CD4-positive, CD25-positive, alpha-beta regulatory T cell (primary cell): ENCODE measurements at places on chromosomes 3 and 15. TPM values are rescaled to one million over a fixed set of nuclear protein-coding genes. Genes with fewer than 3 reads are reported as not detected.

GRCh38 chr3:183100376-183100775 is 1.1 kb upstream of the MCCC1 start:
- no peaks in the 10 kb centered on the region for H3K27me3 ChIP-seq
- H3K36me3 ChIP-seq, result no peaks in the 10 kb centered on the region
- H3K27ac ChIP-seq, result peak overlapping the region; percentile 89
- H3K4me3 ChIP-seq, result no peak overlapping the region
- H3K4me1 ChIP-seq, result peaks cover 25% of the 10 kb centered on the region

DNA sequence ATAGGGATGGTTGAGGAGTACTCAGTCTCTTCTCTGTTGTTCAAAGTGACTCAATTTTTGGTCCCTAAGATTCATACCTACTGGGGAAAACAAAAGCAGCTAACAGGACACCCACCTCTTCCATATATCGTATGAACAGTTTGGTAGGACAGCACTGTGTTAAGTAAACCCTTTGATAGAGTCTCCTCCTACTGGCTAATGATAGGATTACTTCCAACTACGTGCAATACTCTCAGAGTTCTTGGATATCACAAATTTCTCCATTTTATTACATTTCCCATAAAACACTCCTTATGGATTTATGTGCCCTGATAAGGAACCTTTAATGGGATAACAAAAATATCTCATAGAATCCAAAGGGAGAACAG is 200.2 kb upstream of the GOLGA6L4 start:
- H3K4me3 ChIP-seq, result no peak overlapping the region
- peaks cover 5% of the 10 kb centered on the region for H3K27me3 ChIP-seq
- H3K36me3 ChIP-seq, result no peaks in the 10 kb centered on the region
- no peaks in the 10 kb centered on the region for H3K4me1 ChIP-seq

DNA sequence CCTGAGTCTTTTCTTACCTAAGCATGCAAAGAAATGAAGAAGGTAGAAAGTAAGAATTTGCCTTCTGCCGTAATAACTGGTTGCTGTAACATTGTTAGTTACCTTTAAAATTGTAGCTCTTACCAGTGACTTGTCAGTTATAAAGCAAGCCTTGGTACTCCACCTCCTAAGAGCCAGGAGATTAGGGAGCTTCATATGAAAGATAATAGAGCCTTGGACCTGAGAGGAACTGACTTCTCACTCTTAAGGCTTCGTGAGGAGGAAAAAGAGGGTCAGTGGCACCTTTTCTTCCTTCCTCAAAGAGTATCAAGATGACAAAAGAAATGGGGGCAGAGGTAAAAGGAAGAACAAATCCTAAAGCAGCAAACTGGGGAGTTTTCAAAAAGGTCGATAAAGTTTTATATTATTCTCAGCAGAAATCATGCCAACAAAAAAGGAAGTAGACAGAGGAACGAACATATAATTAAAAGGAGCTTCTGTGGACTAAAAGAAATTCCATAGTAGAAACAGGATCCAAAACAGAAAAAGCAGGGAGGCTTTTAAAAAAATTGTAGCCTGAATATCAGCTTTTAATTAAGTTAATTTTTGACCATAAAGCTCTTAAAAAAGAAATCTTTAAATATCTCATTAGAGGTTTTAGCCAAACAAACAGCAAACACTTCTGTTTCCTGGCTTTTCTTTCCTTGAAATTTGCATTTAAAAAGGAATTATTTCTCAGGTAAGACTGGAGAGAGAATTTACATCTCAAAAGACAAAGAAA is 847.1 kb upstream of the ALCAM start:
- H3K36me3 ChIP-seq, result no peaks in the 10 kb centered on the region
- H3K4me1 ChIP-seq, result no peaks in the 10 kb centered on the region

The ZNF502 gene
- polyA plus RNA-seq, result 4.2 TPM

- peaks cover 15% of the 10 kb centered on the region for H3K36me3 ChIP-seq
- peaks cover 42% of the 10 kb centered on the region for H3K4me1 ChIP-seq
- H3K27me3 ChIP-seq, result no peaks in the 10 kb centered on the region
- peak overlapping the region; percentile 29 for H3K4me3 ChIP-seq
Observed at GRCh38 chr3:71421820-71422566, 161.5 kb downstream of the FOXP1 start.

The CCDC13 gene
- polyA plus RNA-seq, result 0.15 TPM
